ENCODE measurements at places on chromosomes 5 and 9.
A peak's percentile ranks its signal among the peaks of the same experiment; 100 is the strongest.

- no peak for DNase-seq
These were observed 264.3 kb downstream of the ARRDC3 start for GRCh38 chr5:91118796-91119195.

DNA sequence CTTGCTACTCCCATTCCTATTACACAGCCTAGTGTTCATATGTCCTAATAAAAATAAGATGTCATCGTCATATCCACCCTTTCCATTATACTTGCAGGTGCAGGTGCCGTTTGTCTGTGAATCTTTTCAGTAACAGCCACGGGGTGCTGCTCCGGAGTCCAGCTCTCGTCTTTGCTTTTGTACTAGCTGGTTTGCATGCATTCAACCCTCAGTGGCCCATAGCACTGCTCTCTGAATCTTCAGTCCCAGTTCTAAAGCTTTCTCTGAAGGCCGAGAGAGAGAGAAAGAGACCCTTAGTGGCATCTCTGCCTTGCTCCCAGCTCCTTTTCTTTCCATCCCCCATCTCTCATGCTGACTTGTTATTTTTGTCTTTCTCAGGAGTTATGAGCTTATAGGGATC lies 468.5 kb downstream of the TMEM232 start:
- DNase-seq = no peak

GRCh38 chr5:170414786-170415185 lies 25.6 kb upstream of the KCNMB1 start:
- DNase-seq = no peak

- DNase-seq = no peak
These were observed 197.6 kb downstream of the KDM4C start for GRCh38 chr9:6955251-6955921.

DNA sequence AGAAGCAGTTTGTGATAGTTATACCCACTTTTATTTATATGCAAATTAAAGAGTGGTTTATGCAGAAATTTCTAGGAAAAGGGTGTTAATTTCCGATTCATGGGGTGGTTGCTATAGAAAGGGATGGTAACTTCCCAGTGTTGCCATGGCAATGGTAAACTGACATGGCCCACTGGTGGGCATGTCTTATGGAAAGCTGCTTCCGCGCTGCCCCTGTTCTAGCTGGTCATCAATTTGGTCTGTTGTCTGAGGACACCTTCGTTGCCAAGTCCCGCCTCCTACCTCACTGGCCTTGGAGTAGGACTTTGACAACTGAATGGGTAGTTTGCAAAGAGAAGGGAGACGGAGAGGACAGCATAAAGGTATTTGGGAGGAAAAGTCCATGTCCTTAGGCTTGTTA lies 74.0 kb upstream of the SMIM23 start:
- DNase-seq = no peak

- DNase-seq = no peak
These were observed 86.6 kb downstream of the SLC38A9 start for GRCh38 chr5:55625589-55625909.

DNA sequence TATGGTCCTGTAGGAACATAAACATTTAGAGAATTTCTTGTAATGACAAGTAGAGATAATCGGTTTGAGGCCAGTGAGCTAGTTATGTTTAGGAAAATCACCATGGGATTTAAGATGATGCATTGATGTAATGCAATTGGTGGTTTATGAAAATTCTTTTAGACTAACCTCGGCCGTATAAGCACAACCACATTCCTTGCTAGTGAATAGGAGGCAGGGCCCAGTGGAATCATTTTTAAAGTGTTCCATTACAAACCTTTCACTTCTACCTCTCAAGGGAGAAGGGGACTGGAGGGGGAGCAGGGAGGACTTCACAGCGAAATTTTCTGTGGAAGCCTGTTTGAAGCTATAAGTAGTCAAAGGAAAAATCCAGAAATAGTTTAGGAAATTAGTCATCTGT lies 71.8 kb upstream of the NFIL3 start:
- DNase-seq = no peak

- no peak for DNase-seq
These were observed 660.7 kb upstream of the ADAMTS16 start for GRCh38 chr5:4479426-4479825.

- no peak for DNase-seq
These were observed 270.7 kb upstream of the PAPPA start for GRCh38 chr9:115882911-115883310.

DNA sequence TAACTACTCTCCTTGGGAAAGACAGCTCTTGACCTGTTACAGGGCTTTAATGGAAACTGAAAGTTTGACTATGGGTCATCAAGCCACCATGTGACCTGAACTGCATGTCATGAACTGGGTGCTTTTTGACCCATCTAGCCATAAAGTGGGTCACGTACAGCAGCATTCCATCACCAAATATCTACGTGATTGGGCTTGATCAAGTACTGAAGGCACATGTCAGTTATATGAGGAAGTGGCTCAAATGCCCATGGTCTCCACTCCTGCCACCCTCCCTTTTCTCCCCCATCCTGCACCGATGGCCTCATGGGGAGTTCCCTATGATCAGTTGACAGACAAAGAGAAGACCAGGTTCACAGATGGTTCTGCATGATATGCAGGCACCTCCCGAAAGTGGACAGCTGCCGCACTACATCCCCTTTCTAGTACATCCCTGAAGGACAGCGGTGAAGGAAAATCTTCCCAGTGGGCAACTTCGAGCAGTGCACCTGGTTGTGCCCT lies 7.3 kb upstream of the FCN1 start:
- DNase-seq = no peak

GRCh38 chr9:91571036-91571435 lies 147.4 kb upstream of the NFIL3 start:
- DNase-seq = no peak

GRCh38 chr9:82489201-82489821 lies 500.7 kb downstream of the SPATA31D1 start:
- no peak for DNase-seq

GRCh38 chr9:100498592-100498991 lies 25.6 kb downstream of the TMEFF1 start:
- no peak for DNase-seq

GRCh38 chr5:86979811-86980411 lies 287.8 kb upstream of the RASA1 start:
- DNase-seq = peak; percentile 2

GRCh38 chr9:2198956-2199635 lies 183.9 kb downstream of the SMARCA2 start:
- DNase-seq = no peak

DNA sequence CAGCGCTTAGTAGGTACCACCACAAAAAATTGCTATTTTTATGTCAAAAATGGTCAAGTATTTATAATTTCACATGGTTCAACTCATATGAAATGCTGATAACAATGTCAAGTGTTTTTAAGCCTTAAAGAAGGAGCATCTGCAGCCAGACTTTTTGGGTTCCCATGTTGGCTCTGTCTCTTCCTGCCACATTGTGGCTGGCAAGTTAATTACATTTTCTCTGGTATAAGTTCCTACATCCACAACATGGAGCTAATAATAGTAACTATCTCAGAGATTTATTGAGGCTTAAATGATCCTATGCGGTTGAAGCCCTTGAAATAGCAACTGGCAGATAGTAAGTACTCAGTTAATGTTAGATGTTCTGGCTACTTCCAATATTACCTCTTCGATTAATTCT lies 5.4 kb downstream of the ATP10B start:
- no peak for DNase-seq

GRCh38 chr5:139635606-139636206 lies 12.4 kb upstream of the CXXC5 start:
- peak; percentile 48 for DNase-seq

- DNase-seq = no peak
These were observed 262.5 kb downstream of the ELAVL2 start for GRCh38 chr9:23563517-23563916.

GRCh38 chr5:163912046-163912445 lies 406.6 kb downstream of the MAT2B start:
- DNase-seq = no peak

DNA sequence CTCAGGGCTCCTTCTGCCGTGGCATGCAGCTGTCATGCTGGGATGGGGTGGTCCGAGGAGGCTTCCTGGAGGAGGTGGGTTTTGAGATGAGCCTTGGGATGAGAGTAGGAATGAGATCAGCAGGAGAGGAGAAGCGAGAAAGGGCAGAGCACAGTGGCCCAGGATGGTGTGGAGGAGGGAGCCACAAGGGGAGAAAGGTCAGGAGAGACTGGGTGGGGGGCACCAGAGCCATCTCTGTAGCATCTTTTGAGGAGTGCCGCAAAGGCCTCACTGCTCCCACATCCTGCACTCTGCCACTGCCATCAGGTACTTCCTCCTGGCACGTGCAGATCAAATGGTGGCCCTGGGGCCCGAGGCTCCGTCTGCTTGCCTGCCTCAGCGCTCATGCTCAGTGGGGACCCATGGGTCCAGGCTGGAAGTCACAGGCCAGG lies 150.2 kb downstream of the MACROH2A1 start:
- no peak for DNase-seq

GRCh38 chr9:94014066-94014654 lies 59.0 kb upstream of the BARX1 start:
- peak; percentile 9 for DNase-seq

GRCh38 chr9:72997387-72997995 lies 44.6 kb upstream of the ALDH1A1 start:
- DNase-seq = no peak

GRCh38 chr9:74036549-74037231 lies 460.4 kb upstream of the RORB start:
- no peak for DNase-seq
